Fibroblast of the aortic adventitia (primary cell): ENCODE measurements at places on chromosomes 11 and 22. TPM values are rescaled to one million over a fixed set of nuclear protein-coding genes. Genes with fewer than 3 reads are reported as not detected.

DNA sequence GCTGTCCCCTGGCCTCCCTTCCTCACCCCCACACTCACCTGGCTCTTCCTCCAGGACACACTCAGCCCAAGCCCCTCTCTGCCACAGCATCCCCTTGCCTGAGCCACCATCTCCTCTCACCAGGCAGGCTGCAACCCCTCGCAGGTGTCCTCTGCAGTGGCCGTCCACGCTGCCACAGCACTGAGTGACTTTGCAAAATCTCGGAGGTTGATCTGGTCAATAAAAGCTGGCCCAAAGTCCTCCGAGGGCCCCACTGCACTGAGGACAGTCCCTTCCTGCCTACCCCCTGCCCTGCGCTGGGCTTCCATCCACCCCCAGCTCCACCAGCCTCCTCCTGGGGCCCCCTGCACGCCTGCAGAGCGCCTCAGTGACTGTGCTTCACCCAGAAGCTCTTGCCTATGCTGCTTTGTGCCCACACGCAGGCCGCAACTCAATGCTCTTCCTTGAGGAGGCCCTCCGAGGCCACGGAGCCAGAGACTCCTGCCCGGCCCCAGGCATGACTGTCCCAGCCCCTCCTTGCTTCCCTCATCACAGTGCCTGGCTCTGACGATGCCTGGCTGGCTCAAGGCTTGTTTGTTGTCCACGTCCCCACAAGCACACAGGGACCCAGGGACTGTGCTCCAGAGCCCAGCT, 30.8 kb upstream of the SLC22A12 start:
- DNase-seq, result no peak

- DNase-seq, result no peak
Observed at GRCh38 chr22:49368976-49369725, 458.5 kb downstream of the BRD1 start.

GRCh38 chr22:16917144-16918003, 90.6 kb downstream of the GAB4 start:
- DNase-seq, result peak; percentile 34

DNA sequence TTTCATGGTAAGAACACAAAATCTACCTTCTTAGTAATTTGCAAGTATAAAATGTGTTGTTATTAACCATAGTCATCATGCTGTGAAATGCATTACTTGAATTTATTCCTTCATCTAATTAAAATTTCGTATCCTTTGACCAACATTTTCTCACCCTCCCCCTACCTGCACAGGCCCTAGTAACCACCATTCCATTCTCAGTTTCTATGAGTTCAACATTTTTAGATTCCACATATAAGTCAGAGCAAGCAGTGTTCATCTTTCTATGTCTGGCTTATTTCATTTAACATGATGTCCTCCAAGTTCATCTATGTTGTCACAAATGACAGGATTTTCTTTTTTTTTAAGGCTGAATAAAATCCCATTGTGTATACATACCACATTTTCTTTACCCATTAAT, 43.5 kb upstream of the CCDC179 start:
- DNase-seq, result no peak

DNA sequence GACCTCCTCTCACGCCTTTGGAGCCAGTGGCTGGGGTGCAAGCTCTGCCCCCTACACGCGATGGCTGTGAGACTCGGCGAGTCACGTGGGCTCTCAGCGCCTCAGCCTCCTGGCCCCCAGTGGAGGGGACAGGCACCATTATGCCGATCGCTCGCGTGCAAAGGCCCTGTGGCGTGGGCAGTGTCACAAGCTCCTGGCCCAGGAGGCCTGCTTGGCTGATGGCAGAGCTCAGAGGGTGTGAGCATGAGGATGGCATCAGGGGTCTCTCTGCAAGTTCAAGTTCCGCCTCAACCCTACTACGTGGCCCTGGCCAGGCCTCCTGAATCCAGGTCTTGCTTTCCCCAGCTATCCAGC, 90.8 kb upstream of the KCNQ1OT1 start:
- DNase-seq, result no peak

GRCh38 chr11:65307298-65308229, 7.1 kb upstream of the CDC42EP2 start:
- DNase-seq, result no peak

- no peak for DNase-seq
Observed at GRCh38 chr11:11107076-11107723, 245.8 kb downstream of the CSNK2A3 start.

DNA sequence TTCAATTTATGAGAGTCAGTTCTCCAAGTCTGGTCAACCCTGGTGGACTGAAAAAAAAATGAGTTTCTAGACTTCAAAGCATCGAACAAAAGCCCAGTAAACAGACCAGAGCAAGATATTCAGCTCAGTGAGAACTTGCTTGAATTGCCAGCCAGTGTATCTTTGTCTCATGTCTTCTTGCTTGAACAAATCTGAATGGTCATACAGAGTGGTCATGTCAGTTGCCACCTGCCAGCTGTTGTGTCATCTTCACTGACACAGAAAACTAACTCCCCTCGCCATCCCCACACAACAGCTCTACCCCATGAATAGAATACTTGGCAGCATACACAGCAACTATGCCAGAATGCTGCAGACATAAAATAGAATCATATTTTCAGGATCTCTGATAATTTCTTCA, 27.5 kb upstream of the CALCB start:
- no peak for DNase-seq

GRCh38 chr11:110026858-110027626, 66.2 kb upstream of the ZC3H12C start:
- no peak for DNase-seq

GRCh38 chr11:101195294-101195693, 65.7 kb upstream of the PGR start:
- DNase-seq, result no peak

DNA sequence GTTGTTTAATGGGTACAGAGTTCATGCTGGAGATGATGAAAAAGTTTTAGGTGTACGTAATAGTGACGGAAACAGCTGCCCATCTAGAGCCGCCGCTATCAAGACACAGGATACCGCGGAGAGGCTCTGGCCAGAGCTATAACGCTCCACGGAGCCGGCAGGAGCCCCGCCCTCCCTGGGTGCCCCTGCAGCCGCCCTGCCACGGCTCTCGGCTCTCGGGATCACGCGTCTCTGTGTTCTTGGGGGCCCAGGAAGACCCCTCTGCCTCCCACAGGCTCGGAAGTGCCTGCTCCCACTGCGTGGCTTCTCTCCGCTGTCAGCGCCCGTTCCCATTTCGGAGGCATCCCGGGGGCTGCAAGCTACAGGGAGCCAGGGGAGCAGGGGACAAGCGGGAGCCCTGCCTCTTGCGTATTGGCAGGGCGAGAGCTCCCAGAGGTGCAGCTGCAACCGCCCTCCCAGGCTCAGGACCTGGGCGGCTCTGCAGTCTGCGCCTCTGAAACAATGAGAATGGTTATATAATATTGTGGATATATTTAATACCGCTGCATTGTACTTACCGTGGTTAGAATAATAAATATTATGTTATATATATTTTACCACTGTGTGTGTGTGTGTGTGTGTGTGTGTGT, 13.7 kb downstream of the GLYATL2 start:
- DNase-seq, result no peak

GRCh38 chr11:75077316-75077715, 19.4 kb downstream of the OR2AT4 start:
- DNase-seq, result no peak

- no peak for DNase-seq
Observed at GRCh38 chr11:16771350-16772140, 33.1 kb downstream of the C11orf58 start.

- DNase-seq, result no peak
Observed at GRCh38 chr22:48156603-48157355, 1394.3 kb downstream of the TBC1D22A start.

GRCh38 chr11:17719938-17720795, 796 bp downstream of the MYOD1 start:
- DNase-seq, result no peak

DNA sequence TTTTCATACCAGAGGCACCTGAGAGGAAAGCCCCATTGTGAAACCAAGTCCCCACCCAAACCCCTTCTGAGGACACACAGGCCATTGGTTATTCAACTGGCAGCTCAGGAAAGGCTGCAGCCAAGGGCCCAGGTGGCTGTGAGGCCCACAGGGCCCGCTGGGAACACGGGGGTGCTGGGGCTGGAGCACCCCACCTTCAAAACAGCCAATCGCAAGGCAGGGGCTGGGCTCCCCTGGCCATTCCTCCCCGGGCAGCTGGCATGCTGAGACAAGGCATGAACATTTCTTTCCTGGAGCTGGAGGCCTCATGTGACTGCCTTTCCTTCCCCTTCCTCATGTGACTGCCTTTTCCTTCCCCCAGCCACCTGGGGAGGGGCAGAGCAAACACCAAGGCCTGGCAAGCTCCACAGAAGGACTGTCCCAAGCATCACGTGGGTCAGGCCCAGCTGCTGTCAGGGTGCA, 76.9 kb downstream of the PIWIL3 start:
- DNase-seq, result no peak

DNA sequence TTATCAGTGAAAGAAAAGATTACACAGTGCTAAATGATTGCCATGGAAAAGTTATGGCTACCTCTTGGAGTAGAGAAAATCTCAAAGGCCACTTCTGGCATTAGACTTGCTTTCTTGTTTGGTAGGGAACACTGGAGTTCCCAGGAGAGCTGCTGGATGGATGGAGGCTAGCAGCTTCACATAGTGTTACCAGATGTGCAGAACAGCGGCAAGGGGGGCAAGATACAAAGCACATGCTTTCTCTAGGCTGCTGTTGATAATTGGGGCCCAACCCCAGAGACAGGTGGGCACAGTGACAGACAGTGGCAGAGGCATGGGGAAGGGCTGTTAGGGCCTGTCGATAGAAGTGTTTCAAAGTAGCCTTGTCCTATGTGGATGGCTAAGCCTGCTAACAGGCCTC, 94.9 kb downstream of the DBX1 start:
- no peak for DNase-seq

DNA sequence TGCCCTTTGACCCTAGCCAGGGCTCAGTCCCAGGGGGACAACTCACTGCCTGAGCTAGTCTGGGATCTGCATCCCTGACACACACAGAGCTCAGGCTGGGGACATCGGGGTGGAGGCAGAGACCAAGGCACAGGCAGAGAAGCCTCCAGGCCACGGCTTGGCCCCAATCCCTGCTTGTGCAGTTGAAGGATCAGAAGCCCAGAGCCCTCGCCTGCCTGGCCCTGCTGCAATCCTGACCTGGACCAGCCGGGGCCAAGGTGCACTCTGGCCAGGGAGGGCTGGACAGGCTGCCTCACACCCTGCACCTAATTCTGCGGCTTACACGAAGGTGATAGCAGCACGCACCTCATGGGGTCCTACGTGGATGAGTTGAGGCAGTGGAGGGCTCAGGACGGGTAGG, 34.6 kb downstream of the WNT7B start:
- DNase-seq, result no peak

- no peak for DNase-seq
Observed at GRCh38 chr22:39457198-39457555, 365 bp downstream of the MGAT3 start.

GRCh38 chr11:2524446-2525165, 79.8 kb downstream of the KCNQ1 start:
- DNase-seq, result no peak

Gene USP2
- total RNA-seq, result 0.36 TPM in 1 of 2 replicates, not detected in the other

Gene UBXN1
- 70.7 and 840 TPM in 2 replicates for total RNA-seq

Gene PRDM11
- 3.4 and 5.3 TPM in 2 replicates for total RNA-seq

Gene MN1
- total RNA-seq, result 27.9 and 55.9 TPM in 2 replicates

Gene MS4A3
- not detected in 2 replicates for total RNA-seq

Gene GSTP1
- total RNA-seq, result 172 and 538 TPM in 2 replicates

Gene ABTB2
- 0.82 and 1.7 TPM in 2 replicates for total RNA-seq

Gene CASP12
- 0.18 TPM in 1 of 2 replicates, not detected in the other for total RNA-seq

Gene PATE4
- not detected in 2 replicates for total RNA-seq

Gene INCENP
- total RNA-seq, result 3.2 and 47.5 TPM in 2 replicates

Gene OR5A1
- total RNA-seq, result not detected in 2 replicates

Gene MYOD1
- total RNA-seq, result not detected in 2 replicates

Gene SAAL1
- total RNA-seq, result 15.1 and 48.5 TPM in 2 replicates

Gene LYVE1
- total RNA-seq, result not detected in 2 replicates

Gene RIMBP3B
- total RNA-seq, result 0.09 TPM in 1 of 2 replicates, not detected in the other

Gene EMID1
- total RNA-seq, result 0.08 TPM in 1 of 2 replicates, not detected in the other
